NCI-H2227 treated with DMSO at 0.1 percent for 48 hours (cell line): ENCODE measurements at places on chromosomes 4 and X.

DNA sequence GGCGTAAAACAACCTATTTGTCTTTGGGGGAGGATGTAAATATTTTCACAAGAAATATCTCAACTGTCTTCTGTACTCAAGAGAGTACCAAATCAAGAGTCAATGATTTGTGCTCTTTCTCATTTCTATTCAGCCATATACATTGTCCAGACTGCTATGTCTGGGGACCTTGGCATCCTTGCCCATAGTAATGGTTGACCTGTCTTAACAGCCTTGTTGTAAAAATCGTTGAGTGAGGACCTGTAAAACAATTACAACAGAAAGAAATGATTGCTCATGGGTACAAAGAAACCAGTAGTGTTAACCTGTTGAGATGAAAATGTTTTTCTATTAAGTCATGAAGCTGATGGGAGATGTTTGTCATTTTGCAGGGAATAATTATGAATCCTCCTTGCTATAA is 56.6 kb downstream of the LNX1 start:
- DNase-seq: no peak

DNA sequence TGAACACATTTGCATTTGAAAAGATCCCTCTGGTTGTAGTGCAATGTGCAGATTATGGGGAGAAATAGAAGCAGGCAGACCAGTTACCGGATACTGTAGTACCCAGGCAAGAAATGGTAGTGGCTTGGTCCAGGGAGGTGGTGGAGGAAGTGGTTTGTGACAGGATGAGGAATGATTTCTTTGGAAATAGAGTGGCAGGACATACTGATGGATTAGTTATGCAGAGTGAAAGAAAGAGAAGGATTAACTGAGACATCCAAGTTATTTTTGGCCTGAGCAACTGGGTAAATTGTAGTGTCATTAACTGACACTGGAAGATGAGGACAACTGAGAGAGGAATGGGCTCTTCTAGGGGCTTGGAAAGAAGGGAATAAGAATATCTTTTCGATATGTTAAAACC is 139.7 kb downstream of the CFAP299 start:
- DNase-seq: no peak

DNA sequence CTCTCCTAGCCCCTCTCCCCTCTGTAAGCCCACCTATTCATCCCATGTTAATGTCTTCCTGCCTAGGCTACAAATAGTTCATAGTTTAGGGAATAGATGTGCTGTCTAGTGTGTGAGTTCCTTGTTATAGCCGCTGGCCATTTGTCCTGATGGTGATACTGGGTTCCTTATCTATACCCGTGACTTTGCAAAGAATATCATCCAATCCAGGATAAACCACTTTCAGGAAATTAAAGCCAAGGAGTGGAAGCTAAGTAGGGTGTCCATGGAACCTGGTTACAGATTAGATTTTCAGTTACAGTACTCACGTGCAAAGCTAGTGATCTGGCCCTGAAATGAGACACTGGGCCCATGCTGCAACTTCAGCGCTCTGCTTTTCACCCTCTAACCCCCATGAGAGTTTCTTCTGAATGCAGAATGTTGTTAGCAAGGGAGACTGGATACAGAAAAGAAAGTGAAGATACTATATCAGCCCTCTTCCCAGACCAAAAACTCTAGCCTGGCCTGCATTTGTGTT is 111.4 kb downstream of the TMEM164 start:
- DNase-seq: no peak

- no peak for DNase-seq
These were observed 226.9 kb downstream of the FBXW7 start for GRCh38 chr4:152308951-152309350.

GRCh38 chr4:152708796-152709195 is 29.0 kb upstream of the TMEM154 start:
- DNase-seq: no peak

DNA sequence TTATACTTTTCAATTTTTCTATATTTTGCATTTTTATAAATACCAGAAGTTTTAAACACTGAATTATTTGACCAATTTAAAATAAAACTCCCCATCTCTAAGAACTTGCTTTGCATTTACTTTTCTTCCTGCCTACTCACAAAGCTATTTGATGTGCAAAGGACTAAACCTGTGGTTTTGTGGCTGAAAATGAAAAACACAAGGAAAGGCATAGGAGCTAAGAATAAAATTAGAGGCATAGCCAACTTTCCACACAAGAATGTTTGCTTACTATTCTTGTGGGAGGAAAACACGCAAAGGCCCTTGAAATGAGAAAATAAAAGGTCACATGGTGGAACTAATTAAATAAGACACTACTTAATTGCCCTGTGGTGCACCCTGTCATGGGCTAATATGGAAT is 221.2 kb downstream of the KLHL13 start:
- DNase-seq: no peak

GRCh38 chrX:102599951-102600579 is 750 bp downstream of the ARMCX5 start:
- peak; percentile 23 for DNase-seq

DNA sequence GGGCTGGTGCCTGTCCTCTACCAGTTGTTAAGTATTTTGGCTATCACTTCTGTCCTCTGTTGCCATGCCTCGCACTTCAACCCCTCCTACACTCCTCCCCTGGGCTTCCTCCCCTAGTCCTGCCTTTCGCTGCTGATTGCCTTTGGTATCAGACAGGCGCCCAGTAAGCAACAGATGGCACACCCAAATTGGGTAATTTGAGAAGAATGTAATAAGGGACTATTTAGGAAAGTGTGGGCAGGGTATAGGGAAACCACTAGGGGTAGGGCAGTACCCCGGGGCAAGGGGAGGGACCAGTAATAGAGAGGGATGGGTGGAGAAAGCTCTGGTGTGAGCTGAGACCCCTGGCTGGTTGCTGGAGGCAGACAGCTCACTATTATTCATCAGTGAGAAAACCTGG is 172.7 kb upstream of the USP9X start:
- peak; percentile 16 for DNase-seq

DNA sequence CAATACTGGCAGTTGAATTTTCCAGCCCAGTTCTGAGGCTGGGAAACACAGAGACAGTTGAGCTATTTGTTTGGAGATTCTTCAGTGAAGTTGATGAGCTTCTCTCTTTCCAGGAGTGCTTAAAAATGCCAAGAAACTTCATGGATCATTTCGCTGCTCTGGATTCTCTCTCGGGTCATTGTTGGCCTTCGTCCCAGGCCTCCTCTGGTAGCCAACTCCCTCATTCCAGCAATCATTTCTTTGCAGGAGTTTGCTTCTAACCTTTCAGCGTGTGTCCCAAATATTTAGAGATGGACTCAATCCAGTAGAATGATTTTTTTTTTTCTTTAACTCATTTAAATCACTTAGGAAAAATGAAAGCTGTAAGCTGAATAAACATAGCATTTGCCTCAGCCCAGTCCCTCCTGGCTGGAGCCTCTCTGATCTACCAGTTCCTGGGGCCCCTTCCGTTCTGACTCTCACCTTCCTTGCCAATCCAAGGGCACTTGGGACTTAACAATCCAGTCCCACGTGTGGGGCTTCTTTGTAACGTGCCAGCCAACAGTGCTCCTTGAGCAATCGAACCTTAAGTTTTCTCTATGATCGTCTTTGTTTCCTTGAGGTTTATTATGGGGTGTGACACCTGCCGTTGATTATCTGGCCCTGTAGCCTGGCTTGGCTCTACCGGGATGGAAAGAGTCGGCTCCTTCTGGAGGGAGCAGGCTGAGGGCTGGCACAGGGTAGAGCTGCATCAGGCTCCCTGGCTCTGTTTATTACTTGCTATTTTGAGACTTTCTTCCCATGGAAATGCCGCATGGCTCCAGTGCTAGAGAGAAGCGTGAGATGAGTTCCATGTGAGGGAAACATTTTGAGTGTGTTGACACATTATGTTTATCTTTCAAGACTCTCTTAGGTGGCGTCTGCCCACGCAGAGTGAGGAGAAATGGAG is 80.4 kb upstream of the GPC4 start:
- no peak for DNase-seq

DNA sequence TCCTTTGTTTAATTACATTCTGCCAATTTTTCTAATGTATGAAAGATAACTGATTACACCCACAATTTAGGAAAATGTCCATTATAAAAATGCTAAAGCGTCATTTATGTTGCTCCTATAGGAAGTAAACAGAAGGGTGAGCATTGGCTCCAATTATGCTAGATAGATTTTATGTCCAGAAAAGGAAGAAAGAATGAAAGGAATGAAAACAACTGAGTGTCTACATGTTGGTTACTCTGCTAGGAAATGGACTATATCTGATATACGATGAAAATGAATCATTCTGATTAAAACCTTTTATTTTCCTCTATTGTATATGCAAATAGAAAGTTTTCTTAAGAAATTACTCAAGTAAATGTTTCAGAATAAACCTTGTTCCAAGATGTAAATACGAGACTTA is 1.6 kb downstream of the ENAM start:
- no peak for DNase-seq

GRCh38 chrX:50475208-50475607 is 4.6 kb upstream of the DGKK start:
- DNase-seq: no peak

GRCh38 chr4:187469627-187470026 is 525.9 kb upstream of the ZFP42 start:
- no peak for DNase-seq

GRCh38 chr4:108529984-108530905 is 90.1 kb upstream of the RPL34 start:
- DNase-seq: no peak

GRCh38 chrX:148380650-148381561 is 119.5 kb upstream of the AFF2 start:
- DNase-seq: no peak

DNA sequence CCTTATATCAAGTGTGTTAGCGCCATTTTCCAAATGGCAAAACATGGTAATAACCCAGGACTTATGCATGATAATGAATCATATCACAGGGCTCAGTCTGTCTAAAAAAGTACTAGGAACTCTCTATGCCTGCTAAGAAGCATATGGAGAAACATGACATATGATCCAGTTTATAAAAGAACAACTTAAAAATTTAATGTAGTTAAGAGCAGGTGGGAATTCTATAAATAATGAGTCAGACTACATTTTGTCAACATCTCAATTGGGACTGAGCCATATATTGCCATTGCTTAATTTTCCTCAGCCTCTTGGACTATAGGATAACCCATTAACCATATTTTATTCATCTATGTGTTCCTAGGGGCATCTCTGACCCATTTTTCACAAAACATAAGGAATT is 360.4 kb upstream of the AGA start:
- no peak for DNase-seq

DNA sequence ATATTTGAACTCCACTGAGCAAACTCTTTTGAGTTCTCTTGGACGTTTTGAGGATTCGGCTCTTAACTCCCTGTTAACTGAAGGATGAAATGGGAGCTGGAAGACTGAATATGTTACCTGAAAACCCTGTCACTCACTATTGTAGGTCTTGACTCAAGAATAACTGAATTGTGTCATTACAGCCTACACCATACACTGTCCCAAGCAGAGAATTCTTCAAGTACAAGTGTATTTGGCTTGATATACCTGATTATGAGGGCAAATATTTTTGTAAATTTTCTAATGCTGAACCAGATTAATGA is 276.1 kb downstream of the CFAP299 start:
- no peak for DNase-seq

DNA sequence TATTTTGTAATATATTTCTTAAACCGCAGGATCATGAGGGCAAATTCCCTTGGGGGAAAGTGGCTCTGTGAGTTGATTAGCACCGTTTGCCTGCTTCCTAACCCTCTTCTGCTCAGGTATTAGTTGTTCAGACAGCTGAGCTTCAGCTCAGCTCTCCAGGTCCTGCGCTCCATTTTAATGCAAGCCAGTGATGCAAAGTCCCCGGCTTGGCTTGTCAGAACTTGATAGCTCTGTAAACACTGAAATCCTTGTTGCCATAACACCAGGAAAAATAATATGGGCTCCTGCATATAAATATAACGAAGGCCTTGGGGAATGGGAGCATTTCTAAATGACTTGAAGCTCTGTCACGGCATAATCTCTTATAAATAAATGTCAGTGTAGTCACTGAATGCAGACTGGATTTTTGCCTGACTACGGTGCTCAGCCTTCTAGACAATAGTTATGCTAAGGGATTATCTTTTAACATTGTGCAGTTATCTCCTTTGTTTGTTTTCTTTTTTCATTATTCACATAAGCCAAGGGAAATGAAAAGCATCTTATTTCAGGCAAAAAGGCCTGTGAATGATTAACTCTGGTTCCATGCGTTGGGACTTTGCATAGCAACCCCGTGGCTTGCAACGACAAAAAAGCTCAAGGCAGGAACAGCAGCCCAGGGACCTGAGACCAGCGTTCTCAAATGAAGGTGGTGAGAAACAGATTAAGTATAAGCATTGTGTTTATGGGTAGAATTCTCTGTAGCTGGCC is 253.2 kb downstream of the SPRY1 start:
- peak; percentile 32 for DNase-seq

GRCh38 chr4:126395664-126396063 is 1080.9 kb downstream of the FAT4 start:
- DNase-seq: no peak

DNA sequence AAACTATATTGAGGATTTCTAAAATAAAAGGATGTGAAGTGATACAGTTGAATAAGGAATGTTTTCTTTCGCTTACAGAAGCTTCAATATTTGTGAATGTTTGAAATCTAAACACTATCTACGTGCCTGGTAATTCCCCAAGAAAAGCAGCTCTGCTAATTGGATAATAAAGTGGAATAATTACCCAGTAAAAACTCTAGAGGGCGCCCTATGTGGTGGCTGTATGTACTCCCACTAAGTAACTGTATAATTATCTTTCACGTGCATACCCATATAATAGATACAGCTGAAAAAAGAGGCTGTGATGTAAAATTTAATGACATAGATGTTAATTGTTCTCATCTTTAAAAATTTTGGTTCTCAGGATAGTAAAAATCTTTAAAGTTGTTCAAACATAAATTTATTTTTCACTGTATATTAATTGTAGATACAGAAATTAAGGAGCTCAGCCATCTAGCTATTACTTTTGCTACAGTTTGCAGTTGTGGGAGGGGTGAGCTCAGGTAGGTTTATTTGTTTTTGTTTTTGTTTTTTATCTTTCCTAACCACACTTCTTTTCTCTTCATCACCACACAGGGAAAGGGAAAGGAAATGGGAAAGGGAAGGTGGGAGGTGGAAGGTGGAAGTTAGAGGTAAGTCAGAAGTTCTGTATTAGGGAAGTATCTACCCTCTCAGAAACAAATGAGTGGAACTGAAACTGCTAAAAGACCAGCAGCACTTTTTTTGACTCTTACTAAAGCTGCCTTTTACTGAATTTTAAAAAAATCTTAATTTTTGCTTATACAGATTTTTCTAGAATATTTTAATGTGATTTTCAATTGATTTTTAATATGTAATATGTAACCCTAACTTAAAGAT is 151.7 kb upstream of the RPS6KA6 start:
- DNase-seq: no peak

GRCh38 chr4:160592258-160592657 is 1489.4 kb downstream of the RAPGEF2 start:
- no peak for DNase-seq

GRCh38 chr4:105637408-105638176 is 70.9 kb downstream of the INTS12 start:
- peak; percentile 42 for DNase-seq

GRCh38 chr4:140818433-140818832 is 62.2 kb upstream of the TBC1D9 start:
- no peak for DNase-seq

GRCh38 chr4:158799856-158800255 is 31.0 kb downstream of the FNIP2 start:
- no peak for DNase-seq
